H9 (cell line): ENCODE measurements at places on chromosomes 4 and X. TPM values are rescaled to one million over a fixed set of nuclear protein-coding genes. Genes with fewer than 3 reads are reported as not detected.

DNA sequence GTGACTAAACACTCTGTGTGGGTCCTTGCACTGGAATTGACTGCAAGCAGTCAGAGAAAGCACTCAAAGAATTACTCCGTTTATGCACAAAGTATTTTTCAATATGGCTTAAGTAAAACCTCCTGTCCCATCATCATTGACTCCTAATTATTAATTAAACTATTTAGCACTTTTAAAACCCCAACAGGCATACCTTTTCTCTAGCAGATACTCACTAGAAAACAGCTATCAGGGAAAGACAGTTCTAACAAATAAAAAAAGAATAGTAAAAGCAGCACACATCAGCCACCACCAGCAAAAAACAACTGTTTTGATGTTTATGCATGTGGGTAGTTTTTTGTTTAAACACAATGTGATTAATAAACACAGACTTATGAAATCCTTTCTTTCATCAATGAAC, 66.2 kb upstream of the GYPA start:
- H3K27me3 ChIP-seq: no peaks in the 10 kb centered on the region
- H3K27ac ChIP-seq: no peak overlapping the region
- no peak overlapping the region for H3K4me3 ChIP-seq

HMGN5 gene
- total RNA-seq: 11.4 and 13.0 TPM in 2 replicates

DNA sequence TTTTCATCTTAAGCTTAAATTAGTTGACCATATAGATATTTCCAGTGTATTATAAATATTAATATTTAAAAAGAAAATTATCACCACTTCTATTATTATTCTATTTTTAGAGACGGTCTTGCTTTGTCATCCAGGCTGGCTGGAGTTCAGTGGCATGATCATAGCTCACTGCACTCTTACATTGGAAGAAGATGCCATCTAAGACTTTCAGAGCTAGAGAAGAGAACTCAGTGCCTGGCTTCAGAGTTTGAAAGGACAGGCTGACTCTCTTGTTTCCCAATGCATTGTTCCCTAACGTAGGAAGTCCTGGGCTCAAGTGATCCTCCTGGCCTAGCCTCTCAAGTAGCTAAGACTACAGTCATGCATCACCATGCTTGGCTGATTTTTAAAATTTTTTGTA, 75.9 kb downstream of the FIP1L1 start:
- H3K27me3 ChIP-seq: no peaks in the 10 kb centered on the region
- H3K36me3 ChIP-seq: peaks cover 46% of the 10 kb centered on the region
- H3K27ac ChIP-seq: no peak overlapping the region
- no peak overlapping the region for H3K4me3 ChIP-seq
- no peak for DNase-seq

PLP2 gene
- 11.7 and 12.1 TPM in 2 replicates for total RNA-seq

GRCh38 chrX:11756354-11757318, 1.4 kb upstream of the MSL3 start:
- H3K36me3 ChIP-seq: peaks cover 5% of the 10 kb centered on the region; the same call in 2 of the 3 replicates
- DNase-seq: no peak
- H3K27ac ChIP-seq: no peak overlapping the region
- H3K27me3 ChIP-seq: no peaks in the 10 kb centered on the region; the same call in 1 of the 2 replicates

- H3K4me1 ChIP-seq: no peaks in the 10 kb centered on the region
- H3K4me3 ChIP-seq: no peak overlapping the region
- peaks cover 31% of the 10 kb centered on the region for H3K36me3 ChIP-seq
- H3K27ac ChIP-seq: no peak overlapping the region
- no peaks in the 10 kb centered on the region for H3K27me3 ChIP-seq
Measured at GRCh38 chr4:42262701-42263490, 110.4 kb upstream of the BEND4 start.

GRCh38 chr4:81737865-81738559, 266.3 kb upstream of the RASGEF1B start:
- H3K4me1 ChIP-seq: no peaks in the 10 kb centered on the region
- no peak overlapping the region for H3K27ac ChIP-seq
- H3K36me3 ChIP-seq: no peaks in the 10 kb centered on the region

CFP gene
- 2.3 and 2.8 TPM in 2 replicates for total RNA-seq

GRCh38 chr4:168451331-168451730, 29.0 kb downstream of the DDX60L start:
- no peak overlapping the region for H3K4me3 ChIP-seq
- no peaks in the 10 kb centered on the region for H3K36me3 ChIP-seq
- no peak for DNase-seq
- no peaks in the 10 kb centered on the region for H3K4me1 ChIP-seq
- H3K27ac ChIP-seq: no peak overlapping the region
- no peaks in the 10 kb centered on the region for H3K27me3 ChIP-seq

GRCh38 chrX:100819534-100819836, 706 bp upstream of the CSTF2 start:
- peak overlapping the region; percentile 93 for H3K4me3 ChIP-seq
- peaks cover 22% of the 10 kb centered on the region for H3K36me3 ChIP-seq
- H3K4me1 ChIP-seq: no peaks in the 10 kb centered on the region
- no peaks in the 10 kb centered on the region; the same call in 1 of the 2 replicates for H3K27me3 ChIP-seq
- DNase-seq: peak; percentile 23

PDE5A gene
- total RNA-seq: 14.8 and 15.7 TPM in 2 replicates

DNA sequence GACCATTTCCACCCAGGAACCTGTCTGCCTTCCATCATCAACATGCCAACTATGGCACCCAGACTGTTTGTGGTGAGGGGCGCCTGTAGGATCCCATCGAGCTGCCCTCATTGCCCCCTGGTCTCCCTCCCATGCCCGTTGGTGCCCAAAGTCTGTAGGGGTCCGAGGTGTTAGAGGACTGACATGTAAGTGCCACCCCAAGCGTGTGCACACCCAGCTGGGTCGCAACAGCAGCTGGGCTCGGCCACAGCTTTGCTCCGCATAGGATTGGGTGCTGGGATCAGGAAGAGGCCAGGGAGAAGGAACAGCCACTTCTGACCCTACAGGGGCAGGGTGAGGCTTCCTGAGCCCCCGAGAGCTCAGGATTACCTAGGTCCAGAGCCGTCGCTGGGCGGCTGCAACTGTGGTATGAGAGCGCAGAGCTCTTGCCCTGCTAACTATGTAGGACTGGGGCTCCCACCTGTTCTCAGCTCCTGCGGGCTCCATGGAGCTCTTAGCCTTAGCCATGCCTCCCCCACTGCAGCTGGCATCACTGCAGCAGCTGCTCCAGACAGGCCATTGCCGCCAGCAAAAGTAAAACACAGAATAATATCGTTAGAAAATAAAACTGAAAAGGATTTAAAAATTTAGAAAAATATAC, 1160.3 kb downstream of the FSTL5 start:
- DNase-seq: no peak
- no peak overlapping the region for H3K4me3 ChIP-seq
- H3K27me3 ChIP-seq: no peaks in the 10 kb centered on the region
- peaks cover 5% of the 10 kb centered on the region for H3K36me3 ChIP-seq

DNA sequence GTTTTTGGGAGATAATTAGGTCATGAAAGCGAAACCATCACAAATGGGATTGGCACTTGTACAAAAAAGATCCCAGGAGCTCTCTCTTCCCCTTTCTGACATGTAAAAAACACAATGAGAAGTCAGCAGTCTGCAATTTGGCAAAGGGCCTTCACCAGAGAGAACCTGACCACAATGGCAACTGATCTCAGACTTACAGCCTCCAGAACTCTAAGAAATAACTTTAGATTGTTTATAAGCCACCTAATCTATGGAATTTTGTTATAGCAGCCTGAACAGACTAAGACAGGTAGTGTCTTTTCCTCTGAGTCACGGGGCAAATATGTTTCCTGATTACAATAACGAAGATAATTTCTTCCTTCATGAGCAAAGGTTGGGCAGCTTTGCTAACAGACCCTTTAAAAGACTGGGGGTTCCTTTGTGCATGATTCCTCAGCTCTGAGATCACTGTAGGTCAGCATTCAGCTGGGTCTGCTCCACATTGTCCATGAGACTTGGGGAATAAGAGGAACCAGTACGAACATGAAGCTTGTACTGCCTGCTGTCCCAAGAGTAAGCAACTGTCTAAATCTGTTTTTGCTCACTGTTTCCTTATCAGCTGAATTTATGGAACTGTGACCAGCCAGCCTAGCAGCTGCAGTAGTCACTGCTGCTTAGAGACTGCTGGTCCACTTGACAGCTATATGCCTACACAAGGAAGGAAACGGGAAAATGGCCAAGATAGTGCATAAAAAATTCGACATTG, 191.6 kb downstream of the ANAPC10 start:
- H3K27ac ChIP-seq: no peak overlapping the region
- no peak overlapping the region for H3K4me3 ChIP-seq
- no peaks in the 10 kb centered on the region for H3K36me3 ChIP-seq
- no peak for DNase-seq
- no peaks in the 10 kb centered on the region for H3K4me1 ChIP-seq
- no peaks in the 10 kb centered on the region for H3K27me3 ChIP-seq

- H3K4me1 ChIP-seq: no peaks in the 10 kb centered on the region
- no peak overlapping the region for H3K4me3 ChIP-seq
- no peak overlapping the region for H3K27ac ChIP-seq
Measured at GRCh38 chr4:187183346-187183745, 459.7 kb upstream of the FAT1 start.

GRCh38 chr4:113502906-113503305, 258.6 kb downstream of the CAMK2D start:
- H3K27me3 ChIP-seq: no peaks in the 10 kb centered on the region
- DNase-seq: no peak
- H3K36me3 ChIP-seq: no peaks in the 10 kb centered on the region
- no peaks in the 10 kb centered on the region for H3K4me1 ChIP-seq

MFAP3L gene
- 5.1 and 5.4 TPM in 2 replicates for total RNA-seq

DNA sequence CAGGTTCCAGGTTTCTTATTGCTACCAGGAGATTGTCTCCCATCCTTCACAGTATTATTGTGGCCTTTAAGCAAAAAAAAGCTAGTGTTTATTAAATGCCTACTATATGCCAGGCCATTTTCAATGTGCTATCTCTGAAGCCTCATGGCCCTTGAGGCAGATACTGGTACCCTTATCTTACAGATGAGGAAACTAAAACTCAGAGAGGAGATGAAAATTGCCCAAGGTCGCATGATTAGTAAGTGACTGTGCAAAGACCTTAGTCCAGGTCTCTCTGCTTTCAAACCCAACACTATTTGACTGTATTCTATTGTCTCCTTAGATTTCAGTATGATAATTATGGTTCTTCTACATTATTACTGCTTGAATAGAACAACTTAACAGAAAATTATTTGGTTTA, 717.9 kb upstream of the AMOT start:
- DNase-seq: no peak
- H3K27ac ChIP-seq: no peak overlapping the region
- H3K27me3 ChIP-seq: no peaks in the 10 kb centered on the region
- no peaks in the 10 kb centered on the region for H3K36me3 ChIP-seq
- no peaks in the 10 kb centered on the region for H3K4me1 ChIP-seq

DNA sequence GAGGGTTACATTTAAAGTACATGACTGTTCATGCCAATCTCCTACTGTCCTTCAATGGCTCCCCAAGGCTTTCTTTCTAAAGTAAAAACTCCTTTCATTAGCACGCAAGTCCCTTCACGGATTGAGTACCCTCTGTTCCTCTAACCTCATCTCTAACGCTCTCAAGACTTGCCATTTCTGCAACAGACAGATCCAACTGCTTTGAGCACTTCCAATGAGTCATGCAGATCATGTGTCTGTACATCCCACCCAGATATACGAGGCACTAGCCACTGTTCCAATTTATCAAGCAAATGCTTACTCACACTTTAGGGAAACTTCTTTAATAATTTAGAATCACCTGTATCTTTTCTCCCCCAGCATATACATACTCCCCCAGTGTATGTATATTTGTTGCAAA, 332.5 kb upstream of the ZFP42 start:
- H3K27me3 ChIP-seq: no peaks in the 10 kb centered on the region
- H3K27ac ChIP-seq: no peak overlapping the region
- peaks cover 4% of the 10 kb centered on the region for H3K36me3 ChIP-seq
- H3K4me1 ChIP-seq: no peaks in the 10 kb centered on the region
- no peak overlapping the region for H3K4me3 ChIP-seq
- no peak for DNase-seq

CT45A7 gene
- not detected in 2 replicates for total RNA-seq

DNA sequence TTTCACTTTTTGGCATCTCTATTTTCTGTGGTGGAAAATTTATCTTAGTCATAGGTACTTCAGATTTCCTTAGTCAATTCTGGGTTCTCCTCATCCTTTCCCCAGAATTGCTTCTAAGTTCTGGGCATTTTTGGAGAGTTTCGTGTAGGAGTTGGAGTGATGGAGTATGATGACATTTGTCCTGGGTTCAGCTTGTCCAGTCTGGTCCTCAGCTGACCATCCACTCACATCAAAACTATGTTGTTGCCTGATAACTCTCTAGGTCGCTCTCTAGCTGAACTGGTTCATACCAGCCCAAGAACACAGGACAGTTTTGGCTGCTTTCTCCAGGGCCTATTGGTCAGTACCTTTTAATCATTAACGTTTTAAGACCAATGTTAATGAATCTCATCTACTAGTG, 13.2 kb downstream of the PTTG2 start:
- no peak overlapping the region for H3K4me3 ChIP-seq
- no peak overlapping the region for H3K27ac ChIP-seq
- peaks cover 7% of the 10 kb centered on the region for H3K4me1 ChIP-seq
- no peak for DNase-seq

EGF gene
- total RNA-seq: 1.1 and 1.5 TPM in 2 replicates

CSN1S1 gene
- total RNA-seq: not detected in 2 replicates

FRG2 gene
- total RNA-seq: not detected in 2 replicates

GRCh38 chr4:145277011-145277410, 96.6 kb upstream of the OTUD4 start:
- no peaks in the 10 kb centered on the region for H3K4me1 ChIP-seq
- no peaks in the 10 kb centered on the region for H3K36me3 ChIP-seq
- no peak overlapping the region for H3K4me3 ChIP-seq
- no peak overlapping the region for H3K27ac ChIP-seq

GAGE12J gene
- not detected in 2 replicates for total RNA-seq

DNA sequence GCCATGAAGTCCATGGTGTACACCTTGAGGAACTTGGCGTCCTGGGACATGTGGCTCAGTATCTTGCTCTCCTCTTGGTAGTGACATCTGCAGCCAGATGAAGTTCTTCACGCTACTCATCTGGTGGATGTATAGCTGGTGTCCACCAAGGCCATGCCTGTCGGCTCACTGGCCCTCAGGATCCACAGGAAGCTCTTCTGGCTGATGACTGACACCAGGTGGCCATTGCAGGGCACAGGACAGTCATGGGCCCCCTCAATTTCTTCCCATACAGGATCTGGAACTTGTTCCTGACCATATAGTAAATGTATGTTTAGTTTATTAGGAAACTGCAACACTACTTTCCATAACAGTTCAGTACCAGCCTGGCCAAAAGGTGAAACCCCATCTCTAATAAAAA, 10.3 kb upstream of the CLCN5 start:
- no peak overlapping the region for H3K4me3 ChIP-seq
- no peaks in the 10 kb centered on the region for H3K4me1 ChIP-seq
- H3K27ac ChIP-seq: no peak overlapping the region
- no peaks in the 10 kb centered on the region for H3K27me3 ChIP-seq

GRCh38 chr4:94598758-94599157, 147.0 kb downstream of the PDLIM5 start:
- H3K36me3 ChIP-seq: no peaks in the 10 kb centered on the region
- H3K4me1 ChIP-seq: no peaks in the 10 kb centered on the region
- no peak overlapping the region for H3K27ac ChIP-seq
- H3K4me3 ChIP-seq: no peak overlapping the region
- DNase-seq: no peak

FAM9C gene
- total RNA-seq: 0.09 TPM in 1 of 2 replicates, not detected in the other

GRCh38 chr4:25002681-25003080, 28.1 kb downstream of the LGI2 start:
- H3K4me1 ChIP-seq: peaks cover 9% of the 10 kb centered on the region
- no peak for DNase-seq
- H3K27ac ChIP-seq: no peak overlapping the region
- H3K27me3 ChIP-seq: no peaks in the 10 kb centered on the region
- H3K36me3 ChIP-seq: no peaks in the 10 kb centered on the region; the same call in 2 of the 3 replicates

- H3K4me3 ChIP-seq: no peak overlapping the region
- DNase-seq: no peak
- H3K36me3 ChIP-seq: no peaks in the 10 kb centered on the region
- H3K27ac ChIP-seq: no peak overlapping the region
- no peaks in the 10 kb centered on the region for H3K27me3 ChIP-seq
Measured at GRCh38 chr4:36320117-36320896, 38.9 kb downstream of the DTHD1 start.

MRFAP1 gene
- total RNA-seq: 328 and 329 TPM in 2 replicates
